ENCODE measurements at places on chromosomes 4 and X.

GRCh38 chrX:151458824-151459223 lies 61.8 kb downstream of the VMA21 start:
- no peak overlapping the region for H3K4me3 ChIP-seq
- H3K4me1 ChIP-seq = no peaks in the 10 kb centered on the region
- no peaks in the 10 kb centered on the region for H3K27me3 ChIP-seq
- H3K36me3 ChIP-seq = no peaks in the 10 kb centered on the region

GRCh38 chr4:35562861-35563260 lies 681.5 kb downstream of the ARAP2 start:
- H3K4me1 ChIP-seq = no peaks in the 10 kb centered on the region
- no peaks in the 10 kb centered on the region for H3K36me3 ChIP-seq
- no peak for DNase-seq
- H3K4me3 ChIP-seq = no peak overlapping the region
- H3K27ac ChIP-seq = no peak overlapping the region
- H3K27me3 ChIP-seq = no peaks in the 10 kb centered on the region

DNA sequence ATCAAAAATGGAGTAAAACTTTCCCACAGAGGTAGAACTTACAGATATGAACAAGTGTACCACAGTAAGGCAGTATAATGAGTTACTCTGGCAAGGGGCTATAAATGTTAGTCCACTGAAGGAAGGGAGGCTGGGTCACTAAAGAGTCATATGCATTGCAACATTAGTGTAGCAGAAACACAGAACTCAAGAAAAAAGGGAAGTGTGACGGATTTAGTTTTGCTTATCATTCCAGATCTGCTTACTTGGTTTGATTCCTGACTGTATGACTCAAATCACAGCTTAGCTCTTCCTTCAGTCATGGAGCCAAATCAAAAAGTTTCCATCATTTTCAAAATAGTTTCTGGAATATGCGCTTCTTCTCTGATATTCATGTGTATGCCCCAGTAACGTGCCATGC lies 148.7 kb downstream of the FSTL5 start:
- H3K4me1 ChIP-seq = no peaks in the 10 kb centered on the region
- H3K4me3 ChIP-seq = no peak overlapping the region
- no peaks in the 10 kb centered on the region for H3K36me3 ChIP-seq
- no peak for DNase-seq

- H3K27ac ChIP-seq = no peak overlapping the region
- no peak for DNase-seq
- H3K36me3 ChIP-seq = no peaks in the 10 kb centered on the region
- H3K4me1 ChIP-seq = no peaks in the 10 kb centered on the region
- no peak overlapping the region for H3K4me3 ChIP-seq
- no peaks in the 10 kb centered on the region for H3K27me3 ChIP-seq
Measured at GRCh38 chr4:135777361-135777760, 1575.8 kb upstream of the PABPC4L start.

DNA sequence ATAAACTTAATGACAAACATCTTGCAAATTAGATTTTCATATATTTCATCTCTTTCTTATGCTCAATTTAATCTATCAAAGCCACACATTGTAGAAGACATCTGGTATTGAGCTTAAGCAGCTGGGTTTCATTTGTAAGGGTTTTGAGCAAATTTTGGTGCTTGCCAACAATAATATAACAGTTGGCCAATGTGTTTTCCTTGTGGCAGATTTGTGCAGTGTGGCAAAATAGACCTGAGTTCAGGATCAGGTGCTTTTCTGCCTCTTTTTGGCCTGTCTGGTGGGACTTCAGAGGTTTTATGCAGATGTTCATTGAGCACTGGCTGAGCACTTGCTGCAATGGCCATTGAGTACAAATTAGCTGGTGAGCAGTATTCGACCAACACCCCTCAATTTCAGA lies 301.9 kb downstream of the BMPR1B start:
- H3K27me3 ChIP-seq = 0 out of 2 replicates have a peak, but pooled peaks cover 2% of the 10 kb centered on the region
- no peak overlapping the region for H3K4me3 ChIP-seq
- DNase-seq = no peak
- H3K4me1 ChIP-seq = no peaks in the 10 kb centered on the region

GRCh38 chrX:152520653-152521052 lies 69.5 kb upstream of the GABRA3 start:
- no peak overlapping the region for H3K27ac ChIP-seq
- H3K36me3 ChIP-seq = no peaks in the 10 kb centered on the region
- no peak overlapping the region for H3K4me3 ChIP-seq

DNA sequence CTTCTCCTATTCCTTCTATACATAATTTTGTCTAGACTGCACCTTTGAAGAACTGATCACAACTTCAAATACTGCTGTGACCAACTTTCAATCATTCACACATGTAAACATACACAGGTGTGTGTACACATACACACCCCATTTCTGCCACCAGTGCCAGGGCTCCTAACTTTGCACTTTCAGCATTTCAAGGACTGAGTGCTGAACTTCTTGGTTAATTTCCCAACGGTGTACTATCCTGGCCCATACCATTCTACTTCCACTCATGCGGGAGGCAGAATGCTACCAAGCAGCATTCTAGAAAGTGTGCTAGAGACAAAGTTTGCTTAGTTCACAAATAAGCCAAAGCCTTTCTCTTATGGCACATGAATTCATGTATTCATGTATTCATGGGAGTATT lies 51.2 kb downstream of the RPGR start:
- peaks cover 24% of the 10 kb centered on the region for H3K4me1 ChIP-seq
- no peaks in the 10 kb centered on the region for H3K36me3 ChIP-seq
- H3K27me3 ChIP-seq = no peaks in the 10 kb centered on the region
- no peak overlapping the region for H3K4me3 ChIP-seq

DNA sequence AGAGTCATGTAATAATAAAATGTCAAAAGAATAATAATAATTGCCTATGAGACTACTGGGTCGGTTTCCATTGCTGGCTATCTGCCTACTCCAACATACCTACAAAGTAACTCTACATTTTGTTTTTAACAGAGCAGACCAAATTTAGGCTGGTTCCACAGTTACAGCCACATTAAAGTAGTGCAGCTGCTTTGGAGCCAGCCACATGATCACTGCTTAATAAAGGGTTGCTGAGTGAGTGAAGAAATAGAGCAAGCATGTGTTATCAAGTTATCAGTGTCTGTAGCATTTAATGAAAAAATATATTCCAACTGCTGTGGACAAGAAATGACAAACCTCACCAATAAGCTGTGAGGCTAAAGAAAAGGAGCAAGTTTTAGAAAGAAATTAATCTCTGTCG lies 782.3 kb downstream of the PCDH18 start:
- DNase-seq = no peak
- no peaks in the 10 kb centered on the region for H3K27me3 ChIP-seq
- no peak overlapping the region for H3K27ac ChIP-seq
- no peaks in the 10 kb centered on the region for H3K4me1 ChIP-seq
- H3K36me3 ChIP-seq = no peaks in the 10 kb centered on the region
- no peak overlapping the region for H3K4me3 ChIP-seq

- H3K4me3 ChIP-seq = no peak overlapping the region
- no peaks in the 10 kb centered on the region for H3K4me1 ChIP-seq
- no peaks in the 10 kb centered on the region for H3K27me3 ChIP-seq
- DNase-seq = no peak
- no peaks in the 10 kb centered on the region for H3K36me3 ChIP-seq
- no peak overlapping the region for H3K27ac ChIP-seq
Measured at GRCh38 chr4:70380578-70380977, 2.4 kb upstream of the SMR3B start.

DNA sequence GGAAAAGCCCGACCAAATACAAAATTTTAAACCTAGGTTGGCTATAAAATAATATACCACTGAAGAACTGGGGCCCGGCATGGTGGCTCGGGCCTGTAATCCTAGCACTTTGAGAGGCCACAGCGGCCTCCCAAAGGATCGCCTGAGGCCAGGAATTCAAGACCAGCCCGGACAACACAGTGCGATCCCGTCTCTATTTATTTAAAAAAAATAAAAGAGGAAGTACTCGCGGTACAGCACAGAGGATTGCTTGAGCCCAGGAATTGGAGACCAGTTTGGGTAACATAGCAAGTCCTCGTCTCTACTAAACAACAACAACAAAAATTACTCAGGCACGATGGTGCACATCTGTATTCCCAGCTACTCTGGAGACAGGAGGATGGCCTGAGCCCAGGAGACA lies 44.8 kb upstream of the CDKN2AIP start:
- no peak for DNase-seq
- no peaks in the 10 kb centered on the region for H3K27me3 ChIP-seq
- no peaks in the 10 kb centered on the region for H3K36me3 ChIP-seq
- H3K4me1 ChIP-seq = peaks cover 11% of the 10 kb centered on the region
- no peak overlapping the region for H3K4me3 ChIP-seq
- no peak overlapping the region for H3K27ac ChIP-seq

DNA sequence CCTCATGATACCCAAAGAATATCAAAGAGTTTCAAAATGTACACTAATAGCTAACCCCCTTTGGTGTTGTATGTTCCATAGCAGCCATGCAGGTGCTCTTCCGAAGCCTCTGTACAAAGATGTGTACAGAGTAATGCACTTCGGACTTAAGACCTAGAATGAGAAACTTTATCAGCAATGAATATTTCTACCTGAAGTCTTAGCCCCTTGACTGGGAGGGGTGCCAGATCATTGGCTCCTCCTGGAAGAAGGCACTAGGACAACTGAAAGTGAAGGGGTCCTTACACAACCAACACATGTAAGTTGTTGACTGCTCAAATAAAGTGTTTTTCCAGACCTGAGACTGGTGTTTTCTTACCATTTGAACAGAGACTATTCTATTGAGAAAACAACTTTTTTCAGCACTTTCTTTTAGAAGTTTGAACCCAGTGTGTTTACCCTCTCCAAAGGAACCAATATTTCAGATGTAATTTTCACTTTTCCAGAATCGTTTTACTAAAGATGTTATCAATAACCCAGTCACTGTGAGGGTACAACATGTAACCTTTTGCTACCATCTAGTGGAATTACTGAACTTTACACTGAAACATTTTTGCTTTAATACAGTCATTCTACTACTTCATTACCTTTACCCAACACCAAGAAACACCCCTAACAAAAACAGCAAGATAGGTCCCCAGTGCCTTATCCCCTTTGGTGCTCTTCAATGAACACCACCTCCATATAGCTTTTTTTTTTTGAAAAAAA lies 33.3 kb upstream of the PRDX4 start:
- H3K36me3 ChIP-seq = no peaks in the 10 kb centered on the region
- no peaks in the 10 kb centered on the region for H3K27me3 ChIP-seq
- H3K27ac ChIP-seq = no peak overlapping the region
- DNase-seq = no peak

DNA sequence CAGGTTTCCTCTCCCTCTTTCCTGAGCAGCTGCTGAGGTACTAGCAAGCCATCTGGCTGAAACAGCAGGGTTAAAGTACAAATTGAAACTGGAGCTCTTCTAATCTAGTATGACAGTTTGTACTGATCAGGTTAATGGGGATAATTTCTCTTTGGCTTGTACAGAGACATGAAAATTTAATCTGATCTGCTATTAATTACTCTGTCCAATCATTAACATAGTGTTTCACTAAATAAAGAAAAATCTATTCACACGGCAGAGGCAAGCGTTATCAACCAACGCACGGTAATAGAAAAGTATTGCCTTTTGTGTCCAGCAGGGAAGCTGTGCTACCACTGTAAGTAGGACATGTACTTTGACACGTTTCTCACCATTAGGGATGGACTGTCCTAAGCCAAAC lies 71.1 kb downstream of the IGSF1 start:
- H3K4me1 ChIP-seq = no peaks in the 10 kb centered on the region
- H3K27ac ChIP-seq = no peak overlapping the region
- no peaks in the 10 kb centered on the region for H3K27me3 ChIP-seq
- no peaks in the 10 kb centered on the region for H3K36me3 ChIP-seq

GRCh38 chrX:72644946-72645345 lies 69.2 kb downstream of the PHKA1 start:
- no peaks in the 10 kb centered on the region for H3K27me3 ChIP-seq
- no peak overlapping the region for H3K4me3 ChIP-seq
- no peaks in the 10 kb centered on the region for H3K36me3 ChIP-seq
- H3K27ac ChIP-seq = no peak overlapping the region
- DNase-seq = no peak

- no peaks in the 10 kb centered on the region for H3K27me3 ChIP-seq
- no peak for DNase-seq
- no peak overlapping the region for H3K27ac ChIP-seq
- no peak overlapping the region for H3K4me3 ChIP-seq
Measured at GRCh38 chrX:4881277-4881676, 1167.8 kb upstream of the PRKX start.

GRCh38 chr4:78562687-78563086 lies 11.1 kb downstream of the ANXA3 start:
- peaks cover 74% of the 10 kb centered on the region for H3K4me1 ChIP-seq
- H3K36me3 ChIP-seq = peaks cover 15% of the 10 kb centered on the region
- no peak overlapping the region for H3K27ac ChIP-seq
- H3K4me3 ChIP-seq = no peak overlapping the region
- H3K27me3 ChIP-seq = no peaks in the 10 kb centered on the region

DNA sequence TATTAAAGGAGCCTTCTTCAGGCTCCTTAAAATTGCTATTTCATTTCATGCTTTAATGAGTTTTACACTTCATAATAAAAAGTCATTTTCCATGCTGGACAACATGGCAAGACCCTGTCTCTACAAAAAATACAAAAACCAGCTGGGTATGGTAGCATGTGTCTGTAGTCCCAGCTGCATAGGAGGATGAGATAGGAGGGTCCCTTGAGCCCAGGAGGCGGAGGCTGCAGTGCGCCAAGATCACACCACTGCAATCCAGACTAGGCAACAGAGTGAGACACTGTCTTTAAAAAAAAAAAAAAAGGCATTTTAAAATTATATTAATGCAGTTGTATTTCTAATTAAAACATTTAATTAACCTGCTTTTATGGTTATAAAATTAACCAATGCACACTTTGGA lies 49.2 kb downstream of the PDS5A start:
- peaks cover 6% of the 10 kb centered on the region for H3K36me3 ChIP-seq
- H3K27me3 ChIP-seq = no peaks in the 10 kb centered on the region
- H3K27ac ChIP-seq = no peak overlapping the region
- H3K4me1 ChIP-seq = peaks cover 14% of the 10 kb centered on the region
- DNase-seq = no peak

DNA sequence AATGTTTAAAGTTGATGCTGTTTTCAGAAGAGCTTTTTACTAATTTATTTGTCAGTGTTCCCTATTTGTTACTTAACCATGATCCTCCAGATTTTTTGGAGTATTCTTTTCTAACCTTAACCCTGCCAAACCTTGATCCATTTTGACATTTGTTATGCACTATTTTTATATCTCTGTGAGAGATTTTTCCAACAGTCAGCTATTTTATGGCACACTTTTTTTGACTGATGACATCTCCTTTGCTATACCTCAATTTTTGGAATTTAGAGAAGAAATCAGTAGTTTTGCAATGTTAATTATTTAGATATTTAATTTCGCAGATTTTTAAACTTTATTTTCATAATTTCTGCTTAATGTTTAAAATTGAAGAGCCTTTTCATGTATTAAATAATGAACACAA lies 66.0 kb downstream of the CPEB2 start:
- no peaks in the 10 kb centered on the region for H3K4me1 ChIP-seq
- H3K36me3 ChIP-seq = no peaks in the 10 kb centered on the region
